Activated naive CD4-positive, alpha-beta T cell (primary cell): ENCODE measurements at places on chromosomes 5 and 9.

GRCh38 chr9:97904725-97905124, 17.6 kb downstream of the TRMO start:
- DNase-seq: peak; percentile 39

DNA sequence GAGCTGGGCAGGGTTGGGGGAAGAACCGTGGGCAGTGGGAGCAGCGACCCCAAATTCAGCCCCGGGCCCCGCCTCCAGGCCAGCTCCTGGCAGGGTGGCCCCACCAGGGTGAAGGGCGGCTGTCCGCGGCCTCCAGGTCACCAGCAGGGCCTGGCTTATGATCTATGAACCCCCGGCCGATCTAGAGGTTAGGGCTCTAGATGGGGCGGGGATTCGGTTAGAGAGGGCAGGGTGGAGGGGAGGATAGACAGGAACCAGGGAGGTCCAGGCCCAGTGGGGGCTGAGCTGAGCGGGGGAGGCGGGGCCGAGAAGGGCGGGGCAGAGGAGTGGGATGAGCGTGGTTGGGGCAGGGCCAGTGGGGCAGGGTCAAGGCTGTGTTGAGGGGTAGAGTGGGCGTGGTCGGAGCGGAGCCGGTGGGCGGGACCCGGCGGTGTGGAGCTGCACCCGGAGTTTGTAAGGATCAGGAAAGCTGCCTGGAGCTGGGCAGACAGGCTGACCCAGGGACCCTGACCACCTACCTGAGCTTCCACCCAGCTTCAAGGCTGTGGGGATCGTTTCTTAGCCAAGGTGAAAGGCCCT, 29.3 kb upstream of the OBP2B start:
- no peak for DNase-seq

GRCh38 chr5:10525124-10525495, 38.8 kb upstream of the ANKRD33B start:
- DNase-seq: no peak

DNA sequence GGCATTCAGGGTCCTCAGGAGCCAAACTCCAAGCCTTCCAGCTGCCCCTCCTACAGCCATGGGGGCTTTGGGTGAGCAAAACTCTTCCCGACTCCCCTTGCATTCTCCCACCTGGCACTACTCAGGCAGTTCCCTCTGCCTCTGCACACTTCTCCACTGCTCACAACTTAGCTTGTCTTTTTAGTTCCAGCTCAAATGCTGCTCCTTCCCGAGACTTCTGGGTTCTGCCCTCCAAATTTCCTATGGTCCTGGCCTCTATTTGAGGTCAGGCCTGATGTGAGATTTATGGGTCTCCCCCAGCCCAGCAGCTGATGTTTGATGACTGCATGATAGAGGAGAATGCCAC, 5.7 kb upstream of the SLC25A48 start:
- no peak for DNase-seq

DNA sequence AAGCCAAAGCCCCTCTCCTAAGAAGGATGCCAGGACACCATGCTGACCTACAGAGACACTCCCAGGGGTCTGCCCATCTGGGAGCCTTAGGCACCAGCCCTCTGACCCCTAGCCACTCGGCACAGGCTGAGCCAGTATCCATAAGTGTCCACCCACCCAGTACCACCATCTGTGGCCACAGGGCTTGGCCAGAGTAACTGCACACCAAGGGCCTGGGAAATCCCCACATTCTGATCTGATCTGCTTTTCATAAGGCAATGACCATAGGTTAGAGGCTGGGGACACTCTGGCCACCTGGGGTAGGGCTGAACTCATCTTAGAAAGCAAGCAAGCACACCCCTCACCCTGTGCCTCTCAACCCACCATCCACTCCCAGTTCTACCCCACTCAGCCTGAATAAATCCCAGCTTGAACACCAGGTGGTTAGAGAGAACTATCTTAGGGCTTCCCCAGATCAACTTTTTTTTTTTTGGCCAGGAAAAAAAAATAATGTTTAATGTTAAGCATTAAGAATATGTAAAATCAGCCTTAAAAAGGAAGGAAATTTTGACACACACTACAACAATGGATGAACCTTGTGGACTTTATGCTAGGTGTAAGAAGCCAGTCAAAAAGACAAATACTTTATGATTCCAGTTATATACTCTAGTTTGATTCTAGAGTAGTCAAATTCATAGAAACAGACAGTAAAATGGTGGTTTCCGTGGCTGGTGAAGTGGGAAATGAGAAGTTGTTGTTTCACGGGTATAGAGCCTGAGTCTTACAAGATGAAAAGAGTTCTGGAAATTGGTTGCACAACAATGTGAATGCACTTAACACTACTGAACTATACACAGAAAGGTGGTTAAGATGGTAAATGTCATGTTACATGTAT, 6.2 kb downstream of the GNPDA1 start:
- DNase-seq: no peak

- DNase-seq: no peak
These were observed 70.7 kb upstream of the RAPGEF1 start for GRCh38 chr9:131810351-131811170.
